ENCODE measurements at places on chromosomes 4 and X.

- no peak for DNase-seq
Measured at GRCh38 chr4:141090473-141090872, 42.8 kb downstream of the RNF150 start.

- DNase-seq: no peak
Measured at GRCh38 chr4:153593161-153593560, 90.9 kb upstream of the TLR2 start.

- DNase-seq: no peak
Measured at GRCh38 chr4:52750819-52751486, at the start of gene ERVMER34-1. TSS of gene ERVMER34-1 (minus strand) at chr4:52751425. CDS start at chr4:52745520, 5,905 bp downstream.

DNA sequence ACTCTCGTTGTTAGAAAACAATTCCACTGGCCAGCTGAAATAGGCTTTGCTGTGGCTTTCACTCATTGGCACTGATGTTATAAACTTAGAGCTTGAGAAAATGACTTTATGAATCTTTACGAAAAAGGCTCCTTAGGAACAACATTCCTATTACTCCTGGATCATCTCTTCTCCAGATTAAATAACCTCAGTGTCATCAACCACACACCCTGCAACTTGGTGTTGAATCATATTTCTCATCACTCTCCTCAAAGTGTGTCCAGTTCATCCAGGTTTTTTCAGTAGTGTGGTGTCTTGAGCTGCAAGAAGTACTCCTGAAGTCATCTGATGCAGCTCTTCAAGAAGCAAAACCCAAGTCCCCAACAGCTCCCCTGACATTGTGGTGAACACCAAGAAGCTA is 28.1 kb upstream of the ANOS1 start:
- DNase-seq: no peak

- no peak for DNase-seq
Measured at GRCh38 chr4:15110120-15110571, 107.9 kb downstream of the CPEB2 start.

GRCh38 chrX:86805241-86805640 is 657.0 kb downstream of the DACH2 start:
- no peak for DNase-seq

DNA sequence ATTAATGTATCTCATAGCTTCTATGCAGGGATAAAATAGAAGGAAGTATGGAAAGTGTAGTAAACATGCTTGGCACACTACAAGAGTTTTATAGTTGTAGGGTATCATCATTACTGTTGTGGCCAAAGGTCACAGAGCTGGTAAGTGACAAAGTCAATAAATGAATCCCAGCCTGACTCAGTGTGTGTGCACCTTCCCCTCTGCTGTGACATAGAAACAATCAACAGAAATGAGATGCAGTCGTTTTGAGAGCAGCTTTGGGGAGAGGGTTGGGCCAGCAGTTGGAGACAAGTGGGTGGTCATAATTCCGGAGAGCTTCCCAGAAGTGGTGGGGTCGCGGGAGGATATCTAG is 82.4 kb upstream of the RBPJ start:
- DNase-seq: no peak

GRCh38 chr4:7189475-7190277 is 2.7 kb upstream of the SORCS2 start:
- DNase-seq: no peak
